Ureter (tissue), 1 donor: ENCODE measurements at places on chromosomes 4 and X. TPM values are rescaled to one million over a fixed set of nuclear protein-coding genes. Genes with fewer than 3 reads are reported as not detected.

DNA sequence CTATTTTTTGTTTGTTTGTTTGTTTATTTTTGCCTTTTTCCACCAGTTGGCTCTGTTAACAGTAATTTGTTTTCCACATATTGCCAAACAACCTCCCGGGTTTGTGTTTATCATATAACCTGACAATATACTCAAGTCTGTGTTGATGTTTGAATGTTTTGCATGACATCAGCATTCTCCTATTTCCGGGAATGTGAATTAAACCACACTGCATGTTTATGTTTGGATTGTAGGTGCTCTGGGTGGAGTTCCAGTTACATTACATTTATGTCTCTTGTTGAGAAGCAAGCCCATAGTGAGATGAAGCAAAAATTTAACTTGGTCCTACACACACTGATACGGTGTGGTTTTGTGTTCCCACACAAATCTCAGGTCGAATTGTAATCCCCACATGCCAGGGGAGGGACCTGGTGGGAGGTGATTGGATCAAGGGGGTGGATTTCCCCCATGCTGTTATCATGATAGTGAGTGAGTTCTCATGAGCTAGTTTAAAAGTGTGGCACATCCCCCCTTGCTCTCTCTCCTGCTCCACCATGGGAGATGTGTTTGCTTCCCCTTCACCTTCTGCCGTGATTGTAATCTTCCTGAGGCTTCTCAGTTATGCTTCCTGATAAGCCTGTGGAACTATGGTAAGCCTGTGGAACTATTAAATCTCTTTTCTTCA, 54.4 kb upstream of the CLNK start:
- DNase-seq, result no peak

FAM184B gene
- total RNA-seq, result not detected

GRIA3 gene
- total RNA-seq, result 3.5 TPM

ARHGAP36 gene
- not detected for total RNA-seq

FAM236A gene
- not detected for total RNA-seq

DNA sequence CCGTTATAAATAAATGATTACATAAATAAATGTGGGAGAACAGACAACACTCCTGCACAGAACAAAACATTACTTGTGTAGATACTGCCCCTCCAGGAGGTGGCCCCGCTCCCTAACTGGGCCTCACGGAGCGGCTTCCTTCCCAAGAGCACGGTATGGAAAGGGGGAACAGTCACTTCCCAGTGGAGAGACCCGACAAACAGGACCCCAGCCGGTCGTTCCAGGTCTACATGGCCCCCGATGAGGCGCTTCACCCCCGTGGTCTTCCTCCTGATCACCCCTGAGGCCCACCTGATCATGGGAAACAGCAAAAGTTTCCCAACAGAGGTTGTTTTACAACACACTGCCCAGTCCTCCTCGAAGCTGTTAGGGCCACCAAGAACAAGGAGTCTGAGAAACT, 6.6 kb upstream of the SLC6A8 start:
- peak; percentile 36 for DNase-seq
